ENCODE measurements at places on chromosomes 3 and 15.

DNA sequence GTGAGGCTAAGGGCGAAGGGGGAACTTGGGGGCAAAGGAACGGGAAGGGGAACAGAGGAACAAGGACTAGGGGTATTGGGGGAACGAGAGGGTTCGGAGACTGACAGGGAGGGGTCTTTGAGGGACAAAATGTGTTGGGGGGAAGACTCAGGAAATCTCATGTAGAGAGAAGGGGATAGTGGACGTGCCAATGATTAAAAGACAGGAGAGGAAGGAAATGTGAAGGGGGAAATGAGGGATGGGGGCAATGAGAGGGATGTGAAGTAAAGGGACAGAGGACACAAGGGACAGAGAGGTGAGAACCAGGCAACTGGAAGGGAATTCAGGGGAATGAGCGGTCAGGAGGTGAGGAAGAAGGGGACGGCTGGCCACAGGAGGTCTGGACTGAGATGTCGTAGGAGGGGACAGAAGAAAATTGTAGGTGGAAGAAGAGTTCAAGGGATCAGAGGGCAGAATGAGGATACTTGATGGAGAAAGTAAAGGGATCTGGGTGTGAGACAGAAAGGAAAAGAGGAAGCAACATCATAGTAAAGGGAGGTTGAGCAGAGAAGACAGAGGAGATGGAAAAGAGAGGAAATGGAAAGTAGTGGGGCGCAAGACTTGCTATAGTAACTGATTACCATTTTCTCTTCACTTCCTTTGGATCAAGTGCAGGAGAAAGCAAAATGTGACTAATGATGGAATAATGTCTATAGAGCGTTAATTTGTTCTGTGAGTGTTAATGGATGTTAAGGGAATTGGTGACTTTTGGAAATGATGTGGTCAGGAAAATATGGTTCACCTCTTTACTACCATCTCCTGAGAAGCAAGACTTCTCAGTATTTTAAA lies 749 bp downstream of the RAB8B start:
- DNase-seq, result no peak

- DNase-seq, result no peak
Observed at GRCh38 chr3:126886217-126886616, 96.7 kb upstream of the PLXNA1 start.

GRCh38 chr3:55526332-55527030 lies 39.4 kb upstream of the WNT5A start:
- no peak for DNase-seq

- no peak for DNase-seq
Observed at GRCh38 chr3:54845551-54845950, 82.3 kb downstream of the LRTM1 start.

GRCh38 chr3:161066930-161067329 lies 38.2 kb downstream of the B3GALNT1 start:
- no peak for DNase-seq

DNA sequence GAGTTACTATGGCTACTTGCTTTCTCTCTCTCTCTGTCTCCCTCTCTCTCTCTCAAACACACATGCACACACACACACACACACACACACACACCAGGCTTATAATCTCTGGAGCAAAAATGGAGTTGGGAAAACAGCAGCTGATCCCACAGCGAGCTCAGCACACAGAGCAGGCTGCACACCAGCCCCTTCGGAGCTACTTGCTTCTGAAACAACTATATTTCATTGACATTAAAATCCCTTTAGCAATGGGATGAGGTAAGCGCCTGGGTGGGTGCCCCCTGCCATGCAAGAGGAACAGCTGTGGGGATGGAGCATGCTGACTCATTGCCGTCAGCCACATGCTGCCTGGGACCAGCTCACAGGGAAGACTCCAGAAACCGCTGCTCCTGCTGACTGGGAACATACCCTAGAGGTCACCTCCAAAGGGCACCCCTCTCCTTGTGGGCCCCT lies 45.7 kb downstream of the B3GNT5 start:
- DNase-seq, result no peak

DNA sequence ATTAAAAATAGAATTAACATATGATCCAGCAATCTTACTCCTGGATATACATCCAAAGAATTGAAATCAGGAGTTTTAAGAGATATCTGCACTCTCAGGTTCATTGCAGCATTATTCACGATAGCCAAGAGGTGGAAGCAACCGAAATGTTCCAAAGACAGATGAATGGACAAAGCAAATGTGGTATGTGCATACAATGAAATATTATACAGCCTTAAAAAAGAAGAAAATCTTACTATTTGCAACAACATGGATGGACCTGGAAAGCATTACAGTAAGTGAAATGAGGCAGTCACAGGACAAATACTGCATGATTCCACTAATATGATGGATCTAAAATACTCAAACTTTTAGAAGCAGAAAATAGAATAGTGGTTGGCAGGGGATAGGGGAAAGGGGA lies 9.3 kb upstream of the TMEM158 start:
- no peak for DNase-seq

DNA sequence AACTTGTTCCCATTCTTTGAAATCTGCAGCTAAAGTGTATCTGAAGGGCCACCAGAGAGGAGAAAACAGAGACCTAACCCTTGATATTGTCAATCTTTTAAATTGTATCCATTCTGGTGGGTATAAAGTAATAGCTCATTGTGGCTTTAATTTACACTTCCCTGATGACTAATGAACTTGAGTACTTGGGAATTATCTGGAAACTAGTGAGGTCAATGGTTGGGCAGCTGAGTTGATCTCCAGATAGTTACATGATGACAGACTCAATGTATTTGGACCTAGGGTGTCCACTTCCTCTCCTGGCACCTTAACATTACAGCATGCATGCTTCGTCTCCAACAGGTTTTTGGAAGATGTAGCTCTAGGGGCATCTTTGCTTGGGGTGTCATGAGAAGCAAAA lies 195.2 kb downstream of the PDCD6IP start:
- no peak for DNase-seq

GRCh38 chr3:181872887-181873286 lies 161.2 kb downstream of the SOX2 start:
- DNase-seq, result no peak

- DNase-seq, result no peak
Observed at GRCh38 chr15:40959331-40960141, 6.3 kb downstream of the CHAC1 start.

- DNase-seq, result peak; percentile 8
Observed at GRCh38 chr3:146783446-146783845, 178.3 kb upstream of the PLSCR5 start.

- DNase-seq, result no peak
Observed at GRCh38 chr3:46942076-46942475, 34.5 kb downstream of the CCDC12 start.

GRCh38 chr3:188243124-188243795 lies 89.3 kb downstream of the LPP start:
- no peak for DNase-seq

GRCh38 chr3:98589331-98590036 lies 3.9 kb downstream of the CPOX start:
- no peak for DNase-seq

- no peak for DNase-seq
Observed at GRCh38 chr15:50977162-50977561, 68.7 kb downstream of the AP4E1 start.

GRCh38 chr15:66725464-66725785 lies 23.4 kb downstream of the SMAD6 start:
- no peak for DNase-seq

Data from fibroblast of skin of left biceps (primary cell).